ENCODE measurements at places on chromosomes 1 and 21.

DNA sequence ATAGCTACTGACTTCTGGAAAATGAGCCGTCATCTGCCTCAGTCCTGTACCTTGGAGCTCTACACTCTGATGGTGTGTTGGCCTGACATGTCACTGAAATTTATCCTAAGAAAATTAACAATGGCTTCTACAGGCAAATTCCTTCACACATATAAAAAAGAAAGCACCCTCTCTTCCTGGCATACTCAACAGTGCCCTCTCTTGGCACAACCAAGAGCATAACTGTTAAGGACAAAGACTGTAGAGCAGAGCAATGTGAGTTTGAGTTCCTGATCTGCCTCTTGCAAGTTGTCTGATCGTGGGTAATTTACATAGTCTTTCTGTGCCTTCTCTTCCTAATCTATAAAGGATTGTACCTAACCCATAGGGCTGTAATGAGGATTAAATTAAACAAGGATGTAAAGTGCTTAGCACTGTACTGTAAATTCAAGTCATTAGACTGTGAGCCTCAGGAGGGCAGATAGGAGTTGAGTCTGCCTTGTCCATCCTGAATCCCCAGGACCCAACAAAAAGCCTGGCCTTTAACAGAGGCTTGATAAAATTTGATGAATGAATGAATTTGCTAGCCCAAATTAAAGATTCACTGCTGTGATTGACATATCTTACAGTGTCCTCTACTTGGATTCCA lies 83.5 kb downstream of the SYF2 start:
- DNase-seq = no peak

DNA sequence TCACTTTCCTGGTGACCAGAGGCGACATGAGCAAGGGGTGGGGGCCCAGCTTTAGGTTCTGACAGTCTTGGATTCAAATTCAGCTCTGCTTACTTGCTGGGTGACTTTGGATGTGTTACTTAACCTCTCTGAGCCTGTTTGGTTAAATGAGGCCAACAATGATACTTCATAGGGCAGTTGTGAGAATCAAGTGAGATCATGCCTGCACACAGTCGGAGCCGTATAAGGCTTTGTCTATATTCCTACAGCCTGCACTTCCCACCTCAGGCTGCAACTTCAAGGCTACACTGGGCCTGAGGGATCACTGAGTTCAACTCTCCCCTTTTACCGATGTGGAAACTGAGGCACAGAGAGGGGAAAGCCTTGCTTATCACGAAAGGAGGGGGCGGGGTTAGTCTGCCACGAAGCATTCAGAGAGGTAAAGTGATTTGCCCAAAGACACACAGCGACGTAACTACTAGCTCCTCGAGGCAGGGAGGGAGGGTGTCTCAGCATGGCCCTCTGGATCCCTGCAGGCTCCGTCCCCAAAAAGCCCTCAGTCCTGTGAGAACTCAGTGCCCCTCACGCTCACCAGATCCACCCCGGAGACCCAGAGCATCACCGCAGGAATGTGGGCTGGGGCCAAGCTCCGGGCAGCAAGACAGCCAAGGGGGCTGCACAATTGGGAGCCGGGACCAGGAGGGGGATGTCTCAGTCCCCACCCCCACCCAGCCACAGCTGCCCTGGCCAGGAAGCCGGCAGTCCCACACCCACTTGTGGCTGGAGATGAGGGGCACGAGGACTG lies 25.0 kb downstream of the SDC3 start:
- no peak for DNase-seq

DNA sequence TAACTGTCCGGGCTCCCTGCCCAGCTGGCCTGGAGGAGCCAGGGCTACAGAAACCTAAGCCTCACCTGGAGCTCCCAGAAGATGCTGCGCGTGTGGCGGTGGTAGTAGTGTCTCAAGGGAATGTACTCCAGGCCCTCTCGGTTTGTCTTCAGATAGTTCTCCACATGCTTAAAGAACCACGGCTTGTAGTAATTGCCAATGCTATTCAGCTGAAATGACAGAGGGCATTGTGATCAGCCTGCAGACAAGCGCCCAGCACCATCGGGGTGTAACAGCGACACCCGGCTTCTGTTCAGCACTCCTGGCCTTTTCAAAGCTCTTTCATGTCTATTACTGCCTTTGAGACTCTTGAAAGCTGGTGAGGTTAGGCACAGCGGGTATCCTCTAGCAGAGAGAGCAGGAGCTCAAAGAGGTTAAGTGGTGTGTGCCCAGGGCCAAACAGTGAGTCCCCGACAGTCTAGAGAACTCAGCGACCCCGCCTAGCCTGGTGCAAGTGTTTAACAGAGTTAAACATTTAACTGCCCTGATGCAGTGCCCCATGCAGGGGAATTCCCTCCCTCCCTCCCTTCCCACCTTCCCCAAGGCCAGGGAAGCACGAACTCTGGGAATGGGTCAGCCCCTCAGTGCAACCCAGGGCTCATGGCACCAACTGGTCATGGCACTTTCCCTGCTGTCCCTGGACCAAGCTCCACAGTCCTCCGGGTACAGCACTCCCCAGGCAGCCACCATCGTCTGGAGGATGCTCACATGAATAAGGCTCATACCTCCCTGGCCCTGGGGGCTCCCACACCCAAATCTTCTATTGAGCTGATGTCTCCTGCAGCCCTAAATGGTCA lies 21.5 kb downstream of the DHCR24 start:
- no peak for DNase-seq

GRCh38 chr1:13808729-13809131 lies 108.7 kb downstream of the PRDM2 start:
- no peak for DNase-seq

DNA sequence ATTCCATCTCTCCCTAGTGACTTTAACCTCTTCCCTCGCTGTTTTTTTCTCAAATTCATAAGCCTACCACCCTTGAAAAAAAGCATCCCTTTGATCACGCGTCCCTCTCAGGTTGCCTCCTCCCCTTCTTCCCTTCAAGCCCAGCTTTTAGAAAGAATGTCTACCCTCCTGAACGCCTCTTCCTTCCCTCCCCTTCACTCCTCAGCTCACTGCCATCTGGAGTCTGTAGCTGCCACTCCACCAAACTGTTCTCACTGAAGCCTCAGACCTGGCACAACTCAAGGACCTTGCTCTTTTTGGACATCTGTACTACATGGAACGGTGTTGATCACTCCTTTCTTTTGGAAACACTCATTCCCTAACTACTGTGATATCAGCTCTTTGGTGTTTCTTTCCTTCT lies 80.6 kb downstream of the SLC25A24 start:
- DNase-seq = no peak

DNA sequence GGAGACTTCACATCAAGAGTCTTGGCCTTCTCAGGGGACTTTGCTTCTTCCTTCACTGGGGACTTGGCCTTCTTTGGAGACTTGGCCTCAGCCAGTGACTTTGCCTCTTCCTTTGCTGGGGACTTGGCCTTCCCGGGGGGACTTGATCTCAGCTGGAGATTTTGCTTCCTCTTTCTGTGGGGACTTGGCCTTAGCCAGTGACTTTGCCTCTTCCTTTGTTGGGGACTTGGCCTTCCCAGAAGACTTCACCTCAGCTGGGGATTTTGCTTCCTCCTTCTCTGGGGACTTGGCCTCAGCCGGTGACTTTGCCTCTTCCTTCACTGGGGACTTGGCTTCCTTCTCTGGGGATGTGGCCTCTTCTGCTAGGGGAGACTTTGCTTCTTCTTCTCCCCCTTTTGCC lies 13.5 kb upstream of the CD2 start:
- no peak for DNase-seq

- DNase-seq = no peak
Observed at GRCh38 chr1:56464294-56464693, 115.1 kb downstream of the PLPP3 start.

DNA sequence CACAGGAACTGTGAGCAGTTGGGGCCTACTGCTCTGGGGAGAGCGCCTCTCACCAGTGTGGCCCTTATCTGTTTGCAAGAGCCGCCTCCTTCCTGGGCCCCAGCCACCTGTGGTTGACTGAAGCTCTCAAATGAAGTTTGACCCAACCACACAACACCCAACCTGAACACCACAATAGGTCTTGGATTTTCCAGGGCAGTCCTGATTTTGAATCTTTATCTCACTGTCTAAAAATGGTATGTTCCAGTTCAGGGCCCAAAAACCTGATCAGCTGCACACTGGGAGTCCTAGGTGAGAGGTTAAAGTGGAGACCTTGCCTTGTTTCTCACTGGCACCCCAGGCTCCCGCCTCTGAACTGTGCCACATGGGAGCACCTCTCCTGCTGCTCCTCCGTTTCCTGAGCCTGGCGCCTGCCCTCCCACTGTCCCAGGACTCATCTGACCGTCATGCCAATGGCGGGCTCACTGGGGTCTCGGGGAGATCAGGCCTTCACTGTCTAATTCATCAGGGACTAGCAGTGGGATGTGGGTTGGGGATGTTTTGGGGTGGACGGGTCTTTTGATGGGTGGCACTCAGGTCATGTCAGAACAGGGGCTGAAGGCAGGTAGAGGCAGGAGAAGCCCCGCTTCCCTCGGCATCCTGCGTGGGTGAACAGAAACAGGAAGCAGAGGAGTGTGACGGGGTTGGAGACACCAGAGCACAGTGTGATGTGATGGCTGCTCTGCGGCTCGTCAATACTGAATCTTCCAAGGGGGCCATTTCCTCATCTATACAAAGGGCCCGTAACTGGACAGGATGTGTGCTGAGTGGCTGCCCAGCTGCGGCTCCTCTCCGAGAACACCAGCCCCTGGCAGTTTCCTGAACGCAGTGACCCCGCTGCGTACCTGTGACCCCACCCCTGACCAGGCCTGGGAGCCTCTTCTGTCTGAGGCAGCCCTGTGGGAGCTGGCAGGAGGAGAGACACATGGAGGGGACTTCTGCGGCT lies 59.6 kb upstream of the ITPKB start:
- DNase-seq = no peak

DNA sequence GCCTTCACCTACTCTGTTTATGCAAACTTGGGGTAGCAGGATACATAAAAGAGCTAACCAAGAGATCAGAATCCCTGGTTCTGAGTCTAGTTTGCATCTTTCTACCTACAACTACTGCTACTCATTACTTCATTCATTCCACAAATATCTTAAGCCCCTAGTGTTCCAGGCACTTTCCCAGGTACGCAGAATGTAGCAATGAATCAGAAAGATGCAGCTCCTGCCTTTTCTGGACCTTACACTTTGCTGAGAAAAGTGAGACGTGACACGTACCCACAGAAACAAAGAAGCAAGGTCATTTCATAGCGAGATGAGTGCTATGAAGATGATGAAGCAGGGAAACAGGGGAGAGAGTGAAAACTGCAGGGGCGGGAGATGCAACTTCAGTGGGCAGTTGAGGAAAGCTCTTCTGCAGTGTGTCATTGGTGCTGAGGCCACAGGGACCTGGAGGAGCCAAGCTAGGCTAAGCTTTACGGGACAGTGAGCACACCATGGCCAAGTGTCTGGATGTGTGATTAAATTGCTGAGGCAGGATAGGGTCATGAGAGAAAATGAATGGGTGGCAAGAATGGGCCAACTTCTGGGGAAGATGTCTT lies 167.9 kb downstream of the TNFSF18 start:
- no peak for DNase-seq

All from NK-92 treated with Interleukin-12 subunit alpha and Interleukin-12 subunit beta, amount 100 ng/mL, for 24 hours (cell line).